ENCODE measurements at places on chromosomes 6 and 20.

DNA sequence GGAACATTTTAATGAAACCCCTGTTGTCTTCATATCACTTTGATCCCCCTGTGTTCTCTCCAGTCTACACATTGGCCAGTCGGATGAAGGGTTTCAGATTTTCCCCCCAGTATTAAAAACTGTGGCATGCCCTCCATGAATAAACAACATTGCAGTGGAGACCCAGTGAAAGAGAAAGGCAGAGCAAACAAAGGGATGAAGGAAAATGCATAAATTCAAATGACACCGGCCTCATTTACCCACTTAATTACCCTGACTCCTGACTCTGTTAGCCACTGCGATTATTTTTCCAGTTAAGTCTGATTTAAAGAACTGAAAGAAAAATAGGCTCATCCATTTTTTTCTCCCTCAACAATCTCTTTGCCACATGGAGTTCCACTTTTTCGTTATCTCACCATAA, 569.2 kb downstream of the TFAP2B start:
- no peak for DNase-seq

GRCh38 chr6:137216875-137217553, 2.2 kb downstream of the IFNGR1 start:
- no peak for DNase-seq

GRCh38 chr6:111536910-111537527, 54.0 kb upstream of the REV3L start:
- no peak for DNase-seq

GRCh38 chr6:137875606-137876005, 8.5 kb downstream of the TNFAIP3 start:
- no peak for DNase-seq

- DNase-seq, result peak; percentile 27
These were observed 11.5 kb downstream of the DHX35 start for GRCh38 chr20:38973645-38974044.

DNA sequence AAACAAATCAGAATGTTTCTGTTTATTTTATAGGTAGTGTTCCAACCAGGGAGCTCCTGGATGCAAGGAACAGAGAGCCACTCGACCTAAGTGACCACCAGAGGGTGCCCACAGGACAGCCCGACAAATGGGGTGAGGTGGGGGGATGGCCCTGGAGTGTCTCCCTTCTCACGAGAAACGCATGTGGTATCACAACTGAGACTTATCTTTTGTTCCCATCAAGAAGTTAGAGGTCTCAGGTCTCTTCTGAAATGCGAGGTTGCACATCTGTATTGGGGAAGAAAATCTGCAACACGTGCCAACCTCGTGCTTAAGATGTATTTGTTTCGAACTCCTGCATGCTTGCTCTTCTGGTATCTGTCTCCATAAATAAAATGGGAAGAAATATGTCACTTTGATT, 104.0 kb downstream of the ISM1 start:
- no peak for DNase-seq

DNA sequence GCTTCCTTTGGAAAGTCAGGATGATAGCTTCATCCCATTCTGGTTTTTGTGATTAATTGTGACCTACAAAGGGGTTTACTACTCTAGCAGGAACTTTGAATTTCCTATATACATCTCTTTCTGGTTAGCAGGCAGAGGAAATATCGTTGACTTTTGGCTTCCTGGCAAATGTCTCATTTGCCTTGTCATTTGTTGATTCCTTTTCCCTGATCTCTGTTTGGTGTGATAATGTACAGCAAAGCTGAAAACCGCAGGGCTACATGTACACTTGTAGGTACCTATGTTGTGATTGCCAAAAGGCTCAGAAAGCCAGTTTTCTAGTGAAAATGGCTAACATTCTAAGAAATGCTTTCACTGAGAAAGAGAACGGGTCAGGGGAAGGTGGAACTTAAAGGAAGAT, 44.3 kb downstream of the TOP1 start:
- no peak for DNase-seq

GRCh38 chr20:31485450-31486339, 10.6 kb downstream of the REM1 start:
- no peak for DNase-seq

Measured in brain pericyte (primary cell).